ENCODE measurements at places on chromosomes 13 and 19. TPM values are rescaled to one million over a fixed set of nuclear protein-coding genes. Genes with fewer than 3 reads are reported as not detected.

NOTCH3 gene
- polyA plus RNA-seq, result 6.9 TPM

NANOS3 gene
- 1.2 TPM for polyA plus RNA-seq

BEST2 gene
- polyA plus RNA-seq, result not detected

DNA sequence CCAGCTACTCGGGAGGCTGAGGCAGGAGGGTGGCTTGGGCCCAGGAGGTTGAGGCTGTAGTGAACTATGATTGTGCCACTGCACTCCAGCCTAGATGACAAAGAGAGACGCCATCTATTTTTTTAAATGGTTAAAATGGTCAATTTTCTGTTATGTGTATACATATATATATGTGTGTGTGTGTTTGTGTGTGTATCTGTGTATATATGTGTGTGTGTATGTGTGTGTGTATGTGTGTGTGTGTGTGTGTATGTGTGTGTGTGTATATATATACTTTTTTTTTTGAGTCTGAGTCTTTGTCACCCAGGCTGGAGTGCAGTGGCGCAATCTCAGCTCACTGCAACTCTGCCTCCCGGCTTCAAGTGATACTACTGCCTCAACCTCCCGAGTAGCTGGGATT is 42.9 kb upstream of the KLF2 start:
- no peak for DNase-seq

GRCh38 chr13:24921881-24922280 is 157.9 kb downstream of the RNF17 start:
- no peak for DNase-seq

- DNase-seq, result no peak
These were observed 7.7 kb downstream of the PEAK3 start for GRCh38 chr19:2274185-2274711.

GRCh38 chr13:37645181-37645740 is 46.7 kb upstream of the POSTN start:
- DNase-seq, result no peak

C19orf85 gene
- not detected for polyA plus RNA-seq

TPM4 gene
- polyA plus RNA-seq, result 610 TPM

DNA sequence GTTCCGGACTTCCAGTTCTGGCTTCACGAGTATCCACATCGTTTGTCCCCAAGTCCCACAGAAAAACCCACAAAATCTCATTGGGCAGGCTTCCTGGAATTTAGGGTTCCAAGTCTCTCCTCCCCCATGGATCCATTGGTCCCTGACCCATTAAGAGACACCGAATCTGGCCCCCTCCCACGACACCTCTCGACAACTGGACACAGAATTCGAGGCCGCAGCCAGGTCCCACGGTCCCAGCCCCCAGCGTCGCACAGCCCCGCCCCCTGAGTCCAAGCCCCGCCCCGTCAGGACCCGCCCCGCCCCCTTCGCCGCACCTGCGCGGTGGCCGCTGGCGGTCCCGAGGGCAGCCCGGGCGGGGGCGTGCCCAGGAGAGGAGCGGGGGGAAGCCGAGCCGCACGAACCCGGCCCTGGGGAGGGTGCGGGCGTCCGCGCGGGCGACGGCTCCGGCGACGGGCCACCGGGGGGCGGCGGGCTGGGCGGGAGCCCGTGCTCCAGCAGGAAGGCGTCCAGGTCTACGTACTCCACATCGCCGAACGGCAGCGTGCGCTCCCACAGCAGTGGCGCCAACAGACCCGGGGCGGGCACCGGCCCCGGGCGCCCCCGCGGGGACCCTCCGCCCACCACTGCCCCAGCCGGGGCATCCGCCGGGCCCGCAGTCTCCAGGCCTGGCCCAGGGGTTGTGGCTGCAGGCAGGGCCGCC is 1.8 kb downstream of the DBP start:
- DNase-seq, result peak; percentile 73

DNA sequence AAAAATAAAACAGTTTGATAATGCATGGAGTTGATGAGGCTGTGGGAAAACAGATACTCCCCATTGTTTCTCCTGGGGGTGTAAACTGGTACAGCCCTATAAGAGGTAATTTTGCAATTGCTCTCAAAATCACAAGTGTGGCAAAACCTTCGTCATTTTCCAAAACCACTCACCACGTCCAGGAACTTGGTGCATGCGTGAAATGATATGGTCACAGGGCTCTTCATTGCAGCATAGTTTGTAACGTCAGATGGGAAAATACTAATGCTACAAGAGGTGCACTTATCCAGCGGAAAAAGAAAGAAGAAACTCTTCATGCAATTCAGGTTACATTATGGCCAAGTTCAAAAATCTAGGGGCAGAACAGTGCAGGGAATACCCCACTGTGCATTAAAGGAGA is 11.9 kb upstream of the PLAUR start:
- DNase-seq, result no peak

DNA sequence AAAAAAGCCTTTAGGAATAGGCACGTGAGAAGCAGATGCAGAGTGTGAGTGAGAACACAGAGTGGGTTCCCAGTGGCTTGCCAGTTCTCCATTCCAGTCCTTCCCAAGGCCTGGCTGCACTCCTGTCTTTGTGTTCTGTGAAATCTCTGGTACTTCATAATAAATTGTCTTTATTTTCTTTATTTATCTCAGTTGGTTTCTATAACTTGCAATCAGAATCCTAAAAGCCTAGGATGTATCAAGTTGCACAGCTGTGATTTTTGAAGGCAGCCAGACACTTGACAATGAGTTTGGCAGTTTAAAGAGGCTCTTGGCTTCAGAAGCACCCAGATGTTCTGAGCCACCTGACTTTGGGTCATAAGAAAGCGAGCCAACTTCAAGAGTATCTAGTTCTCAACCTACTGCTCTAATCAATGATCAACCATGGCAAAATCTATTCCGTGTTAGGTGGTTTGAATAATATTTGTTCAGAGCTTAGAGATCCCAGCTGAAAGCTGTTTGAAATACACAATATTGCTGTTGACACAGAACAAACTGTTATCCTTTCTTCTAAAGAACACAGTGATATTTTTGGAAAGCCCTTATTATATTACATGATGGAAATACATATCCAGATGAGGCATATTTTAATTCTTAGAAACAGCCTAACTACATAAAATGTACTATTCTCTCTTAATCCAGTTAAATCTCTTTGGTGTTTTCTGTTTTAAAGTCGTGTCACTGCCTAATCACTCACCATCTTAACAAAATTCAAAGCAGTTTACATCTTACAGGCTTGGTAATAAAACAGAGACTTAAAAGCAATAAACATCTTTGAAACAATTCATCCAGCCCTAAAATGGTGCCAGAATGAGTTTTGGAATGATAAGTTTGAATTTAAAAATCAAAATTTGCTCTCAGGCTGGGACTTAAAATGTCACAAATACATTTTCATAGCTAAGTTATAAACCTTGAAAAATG is 483.0 kb upstream of the NBEA start:
- peak; percentile 4 for DNase-seq

DNA sequence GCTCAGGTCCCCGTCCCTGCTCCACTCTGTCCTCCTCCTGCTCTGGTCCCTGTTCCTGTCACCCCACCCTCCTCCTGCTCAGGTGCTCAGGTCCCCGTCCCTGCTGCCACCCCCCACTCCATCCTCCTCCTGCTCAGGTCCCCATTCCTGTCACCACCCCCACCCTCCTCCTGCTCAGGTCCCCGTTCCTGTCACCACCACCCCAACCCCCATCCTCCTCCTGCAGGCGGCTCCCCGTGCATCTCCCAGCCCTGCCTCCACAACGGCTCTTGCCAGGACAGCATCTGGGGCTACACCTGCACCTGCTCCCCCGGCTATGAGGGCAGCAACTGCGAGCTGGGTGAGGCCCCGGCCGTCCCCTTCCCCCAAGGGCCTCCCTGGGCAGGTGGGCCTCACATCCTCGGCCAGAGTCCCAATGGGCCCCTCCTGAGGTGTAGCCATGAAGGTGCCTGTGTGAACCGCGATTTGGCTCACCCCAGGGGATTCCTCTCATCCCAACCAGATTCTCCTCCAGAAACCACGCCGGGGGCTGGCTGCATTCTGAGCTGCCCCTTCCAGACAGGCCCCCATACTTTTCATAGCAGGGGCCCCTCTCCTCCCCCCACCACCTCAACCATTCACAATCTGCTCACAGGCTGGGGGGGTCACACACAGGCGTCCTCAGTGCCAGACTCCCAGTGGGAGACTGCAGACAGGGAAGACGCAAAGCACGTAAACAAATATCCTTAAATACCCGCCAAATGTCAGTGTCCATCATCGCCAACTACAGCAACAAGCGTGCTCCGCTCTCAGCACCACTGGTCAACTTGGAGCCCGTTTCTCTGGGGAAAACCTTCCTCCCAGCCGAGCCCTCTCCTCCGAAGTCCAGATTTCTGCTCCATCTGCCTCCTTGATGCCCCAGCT is 4.6 kb downstream of the PROZ start:
- DNase-seq, result no peak

PCSK4 gene
- 3.7 TPM for polyA plus RNA-seq

DNA sequence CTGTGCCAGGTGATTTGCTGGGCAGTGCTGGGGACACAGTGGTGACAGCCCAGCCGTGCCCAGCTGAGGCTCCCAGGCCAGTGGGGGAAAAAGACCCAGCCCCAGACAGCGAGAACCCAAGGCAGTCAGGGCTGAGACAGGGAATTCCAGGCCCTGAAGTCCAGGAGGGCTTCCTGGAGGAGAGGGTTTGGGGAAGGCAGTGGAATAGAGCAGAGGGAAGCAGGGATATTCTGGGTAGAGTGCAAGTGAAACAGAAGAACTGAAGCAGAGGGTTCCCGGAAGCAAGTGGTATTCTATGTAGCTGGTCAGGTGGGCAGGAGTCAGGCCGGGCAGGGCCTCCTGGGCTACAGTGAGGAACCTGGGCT is 1.3 kb upstream of the CEACAM16 start:
- no peak for DNase-seq

ZSCAN4 gene
- polyA plus RNA-seq, result not detected

DNA sequence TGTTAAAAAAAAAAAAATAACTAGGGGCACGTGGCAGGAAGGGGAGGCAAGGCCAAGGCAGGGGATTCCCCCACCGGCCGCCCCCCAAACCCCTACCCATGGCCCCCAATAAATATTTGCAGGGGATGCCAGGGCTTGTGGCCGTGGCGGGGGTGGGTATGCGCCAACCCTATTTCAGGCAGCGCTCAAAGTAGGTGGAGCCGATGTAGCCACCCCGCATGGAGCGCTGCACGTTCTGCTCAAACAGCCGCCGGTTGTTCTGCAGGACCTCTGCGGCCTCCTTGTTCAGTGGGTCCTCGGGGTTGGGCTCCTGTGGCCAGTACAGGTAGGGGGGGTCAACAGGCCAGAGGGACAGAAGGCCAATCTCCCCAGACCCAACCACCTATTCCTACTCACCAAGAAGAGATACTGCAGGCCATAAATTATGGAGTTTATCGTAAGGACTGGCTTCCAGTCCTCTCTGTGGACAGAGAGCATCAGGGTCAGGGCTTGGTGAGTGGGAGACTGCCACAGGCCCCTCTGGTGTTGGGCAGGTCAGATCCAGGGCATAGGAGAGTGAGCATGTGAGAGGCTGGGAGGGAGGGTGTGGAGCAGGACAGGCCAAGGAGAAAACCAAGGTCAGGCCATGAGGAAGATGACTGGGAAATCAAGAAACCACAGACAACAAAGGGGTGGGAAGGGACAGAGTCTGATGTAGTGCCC is 1.2 kb upstream of the CHMP2A start:
- DNase-seq, result no peak

DNA sequence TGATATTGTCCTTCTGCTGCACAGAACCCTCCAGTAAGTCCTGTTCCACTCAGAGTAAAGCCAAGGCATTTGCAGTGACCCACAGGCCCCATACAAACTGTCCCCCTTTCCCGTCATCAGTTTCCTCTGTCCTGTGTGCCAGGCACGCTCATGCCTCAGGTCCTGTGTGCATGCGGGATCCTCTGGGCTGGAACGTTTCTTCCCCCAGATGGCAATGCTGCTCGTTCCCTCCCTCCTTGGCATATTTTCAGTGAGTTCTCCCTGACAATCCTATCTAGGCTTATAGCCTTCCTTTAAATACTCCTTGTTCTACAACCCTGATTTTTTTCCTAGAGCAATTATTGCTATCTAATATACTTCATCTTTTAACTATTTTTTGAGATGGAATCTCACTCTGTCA is 5.7 kb downstream of the OPA3 start:
- DNase-seq, result no peak

DNA sequence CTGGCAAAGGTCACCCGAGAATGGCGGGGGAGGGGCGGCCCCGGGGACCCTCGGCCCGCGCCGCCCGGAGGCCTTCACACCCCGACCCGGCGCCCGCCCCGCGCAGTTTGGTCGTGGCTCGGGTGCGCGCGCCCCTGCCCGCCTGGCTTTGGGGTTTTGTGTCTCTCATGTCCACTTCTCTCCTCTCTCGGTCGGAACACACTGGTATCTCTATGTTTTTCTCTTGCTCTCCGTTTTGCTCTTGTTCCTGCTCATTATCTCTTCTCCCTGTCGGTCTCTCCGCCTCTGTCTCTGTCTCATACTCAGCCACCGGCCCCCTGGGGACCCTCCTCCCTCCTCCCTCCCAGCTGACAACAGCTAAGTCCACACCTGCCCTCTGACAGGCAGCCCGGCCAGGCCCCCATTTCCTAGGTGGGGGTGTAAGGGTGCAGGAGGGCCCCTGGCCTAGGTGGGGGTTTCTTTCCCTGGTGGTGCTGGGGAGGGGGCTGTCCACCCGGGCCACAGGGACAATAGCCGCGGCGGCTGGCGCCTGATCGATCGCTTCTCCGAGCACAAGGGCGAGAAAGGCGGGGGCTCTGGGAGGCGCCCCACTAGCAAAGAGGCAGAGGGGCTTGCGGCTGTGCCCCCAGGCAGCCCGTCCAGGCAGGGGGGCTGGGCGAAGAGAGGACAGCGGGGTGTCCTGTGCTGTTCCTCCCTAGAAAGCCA is 2.3 kb downstream of the ONECUT3 start:
- DNase-seq, result no peak

FLT1 gene
- not detected for polyA plus RNA-seq

DNA sequence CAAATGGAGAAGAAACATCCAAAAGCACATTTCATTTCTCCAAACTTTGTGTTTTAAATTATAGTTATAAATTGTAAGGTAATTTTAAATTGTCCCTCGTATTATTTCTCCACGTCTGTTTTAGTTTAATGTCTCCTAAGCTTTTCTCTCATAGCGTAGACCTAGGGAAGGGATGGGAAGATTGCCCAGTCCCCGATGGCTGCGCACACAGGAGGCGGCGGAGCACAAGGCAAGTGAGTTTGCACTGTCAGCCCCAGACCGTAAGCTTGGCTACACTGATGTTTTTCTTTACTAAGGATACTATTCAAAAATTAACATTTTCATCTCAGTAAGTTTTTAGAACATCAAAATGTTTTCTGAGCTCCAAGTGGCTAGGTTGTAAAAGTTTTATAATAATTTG is 72.3 kb downstream of the GPR12 start:
- DNase-seq, result no peak

- no peak for DNase-seq
These were observed 2034.0 kb downstream of the OLFM4 start for GRCh38 chr13:55062662-55063061.

All from A549 (cell line).